ENCODE measurements at places on chromosomes 3 and 15. TPM values are rescaled to one million over a fixed set of nuclear protein-coding genes. Genes with fewer than 3 reads are reported as not detected.

The BSN gene
- polyA plus RNA-seq, result 0.04 TPM

The CRABP1 gene
- polyA plus RNA-seq, result not detected

The GLDN gene
- not detected for polyA plus RNA-seq

The NR2E3 gene
- 0.04 TPM for polyA plus RNA-seq

The PRICKLE2 gene
- 3.0 TPM for polyA plus RNA-seq

The GPR149 gene
- polyA plus RNA-seq, result not detected

- H3K4me3 ChIP-seq, result no peak overlapping the region
- no peak overlapping the region for H3K27ac ChIP-seq
- H3K4me1 ChIP-seq, result peaks cover 12% of the 10 kb centered on the region
Measured at GRCh38 chr3:34015204-34016142, 217.0 kb downstream of the PDCD6IP start.

DNA sequence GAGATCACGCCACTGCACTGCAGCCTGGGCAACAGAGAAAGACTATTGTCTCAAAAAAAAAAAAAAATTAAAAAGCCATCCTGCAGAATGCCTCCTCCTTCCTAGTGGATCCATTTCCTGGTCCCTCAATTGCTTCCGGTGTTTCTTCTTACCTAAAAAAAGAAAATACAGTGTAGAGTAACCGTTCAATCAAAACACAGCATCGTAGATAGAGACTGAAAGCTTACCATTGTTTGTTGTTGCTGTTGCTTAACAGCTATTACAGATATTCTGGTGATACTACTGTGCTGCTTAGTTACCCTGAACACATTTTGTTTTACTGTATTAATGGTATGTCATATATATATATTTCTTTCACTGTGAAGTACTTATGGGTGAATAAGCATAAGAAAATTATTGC is 105.5 kb upstream of the LRRFIP2 start:
- peaks cover 27% of the 10 kb centered on the region for H3K4me1 ChIP-seq
- peak; percentile 54 for DNase-seq
- H3K36me3 ChIP-seq, result peaks cover 6% of the 10 kb centered on the region
- peak overlapping the region; percentile 7 for H3K27ac ChIP-seq
- no peak overlapping the region for H3K4me3 ChIP-seq

DNA sequence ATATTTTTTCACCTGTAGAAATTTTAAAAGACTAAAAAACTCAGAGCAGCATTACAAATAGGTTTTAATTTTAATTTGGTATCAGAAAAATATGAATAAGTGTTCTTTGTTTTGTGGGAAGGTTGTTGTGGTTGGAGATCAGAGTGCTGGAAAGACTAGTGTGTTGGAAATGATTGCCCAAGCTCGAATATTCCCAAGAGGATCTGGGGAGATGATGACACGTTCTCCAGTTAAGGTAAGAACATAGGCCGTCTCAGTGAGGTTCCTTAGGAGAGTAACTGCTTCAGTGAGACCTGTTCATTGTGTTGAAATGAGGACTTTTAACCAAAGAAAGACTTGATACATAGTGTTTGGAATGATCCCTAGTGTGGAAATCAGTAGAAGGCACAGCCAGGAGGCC is 44.8 kb downstream of the OPA1 start:
- no peaks in the 10 kb centered on the region for H3K4me1 ChIP-seq
- no peak for DNase-seq
- H3K4me3 ChIP-seq, result no peak overlapping the region
- no peaks in the 10 kb centered on the region for H3K27me3 ChIP-seq
- peaks cover 12% of the 10 kb centered on the region for H3K36me3 ChIP-seq
- no peak overlapping the region for H3K27ac ChIP-seq

DNA sequence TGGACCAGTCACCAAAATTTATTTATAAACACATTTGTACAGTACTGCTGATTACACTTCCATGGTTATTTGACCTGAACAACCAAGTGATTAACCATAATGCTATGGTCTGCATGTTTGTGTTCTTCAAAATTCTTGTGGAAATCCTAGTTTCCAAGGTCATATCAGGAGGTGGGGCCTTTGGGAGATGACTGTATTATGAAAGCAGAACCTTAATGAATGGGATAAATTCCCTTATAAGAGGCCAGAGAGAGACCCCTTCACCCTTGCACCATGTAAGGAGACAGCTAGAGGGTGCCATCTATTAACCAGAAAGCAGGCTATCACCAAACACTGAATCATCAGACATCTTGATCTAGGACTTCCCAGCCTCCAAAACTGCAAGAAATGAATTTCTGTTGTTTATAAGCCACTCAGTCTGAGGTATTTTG is 1.9 kb downstream of the SCAPER start:
- H3K4me1 ChIP-seq, result peaks cover 12% of the 10 kb centered on the region
- DNase-seq, result peak; percentile 23
- no peak overlapping the region for H3K27ac ChIP-seq

GRCh38 chr3:79380581-79380980 is 387.2 kb downstream of the ROBO1 start:
- no peak overlapping the region for H3K4me3 ChIP-seq
- DNase-seq, result no peak
- no peaks in the 10 kb centered on the region for H3K27me3 ChIP-seq
- no peaks in the 10 kb centered on the region for H3K4me1 ChIP-seq

DNA sequence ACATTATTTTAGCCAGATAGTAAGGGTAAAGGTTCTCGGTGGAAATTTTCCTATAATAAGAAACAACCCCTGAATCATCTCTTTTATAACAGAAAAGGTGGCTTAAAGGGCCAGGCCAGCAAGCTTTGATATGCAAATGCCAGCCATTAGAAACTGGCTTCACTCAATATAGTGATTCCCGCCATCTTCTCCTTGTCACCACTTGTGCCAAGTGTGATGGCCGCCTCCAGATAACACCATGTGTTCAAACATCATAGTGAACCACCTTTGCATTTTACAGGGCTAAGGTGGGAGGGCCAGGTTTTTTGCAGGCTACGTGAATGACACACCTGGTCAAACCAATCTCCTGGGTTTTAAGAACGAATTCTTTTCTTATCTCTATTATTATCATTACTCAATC is 31.3 kb downstream of the NCEH1 start:
- H3K36me3 ChIP-seq, result no peaks in the 10 kb centered on the region
- no peak overlapping the region for H3K4me3 ChIP-seq
- no peak for DNase-seq
- H3K27me3 ChIP-seq, result no peaks in the 10 kb centered on the region
- no peak overlapping the region for H3K27ac ChIP-seq

DNA sequence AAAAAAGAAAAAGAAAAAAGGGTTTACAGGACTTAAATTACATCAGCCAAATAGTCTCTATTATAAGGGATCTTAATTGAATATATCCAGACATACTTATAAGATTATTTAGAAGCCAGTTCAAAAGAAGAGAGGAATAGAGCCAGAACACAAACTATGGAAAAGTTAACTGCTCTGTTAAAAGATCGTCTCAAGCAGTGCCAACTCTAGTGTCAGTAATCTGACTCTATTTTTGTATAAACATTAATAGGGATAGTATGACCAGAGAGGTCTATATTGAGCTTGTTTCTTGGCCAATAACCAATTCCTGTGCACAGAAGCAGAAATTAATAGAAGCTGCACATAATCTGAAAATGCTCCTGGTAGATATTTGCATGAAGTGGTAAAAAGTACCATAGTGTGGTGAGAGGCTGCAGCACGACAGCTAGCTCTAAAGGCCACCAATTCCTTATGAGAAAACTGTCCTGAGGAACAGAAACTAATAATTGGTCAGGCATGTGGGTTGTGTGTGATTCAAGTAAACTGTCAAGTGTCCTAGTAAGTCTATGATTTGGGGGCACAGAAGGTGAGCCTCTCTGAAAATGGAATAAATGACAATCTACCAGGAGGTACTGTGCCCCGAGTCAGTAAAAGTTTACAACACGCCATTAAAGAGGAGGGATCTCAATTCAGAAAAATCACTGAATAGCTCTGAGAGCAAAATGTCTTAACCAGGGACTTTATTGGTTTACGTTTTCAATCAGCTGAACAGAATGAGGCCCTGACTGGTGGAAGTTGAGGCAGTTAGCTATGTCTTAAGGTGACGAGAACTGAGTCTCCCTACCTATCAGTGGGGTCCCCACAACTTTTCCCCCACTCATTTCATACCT is 51.5 kb upstream of the NANOGP8 start:
- no peaks in the 10 kb centered on the region for H3K27me3 ChIP-seq
- H3K4me1 ChIP-seq, result no peaks in the 10 kb centered on the region
- no peak for DNase-seq
- no peak overlapping the region for H3K4me3 ChIP-seq

DNA sequence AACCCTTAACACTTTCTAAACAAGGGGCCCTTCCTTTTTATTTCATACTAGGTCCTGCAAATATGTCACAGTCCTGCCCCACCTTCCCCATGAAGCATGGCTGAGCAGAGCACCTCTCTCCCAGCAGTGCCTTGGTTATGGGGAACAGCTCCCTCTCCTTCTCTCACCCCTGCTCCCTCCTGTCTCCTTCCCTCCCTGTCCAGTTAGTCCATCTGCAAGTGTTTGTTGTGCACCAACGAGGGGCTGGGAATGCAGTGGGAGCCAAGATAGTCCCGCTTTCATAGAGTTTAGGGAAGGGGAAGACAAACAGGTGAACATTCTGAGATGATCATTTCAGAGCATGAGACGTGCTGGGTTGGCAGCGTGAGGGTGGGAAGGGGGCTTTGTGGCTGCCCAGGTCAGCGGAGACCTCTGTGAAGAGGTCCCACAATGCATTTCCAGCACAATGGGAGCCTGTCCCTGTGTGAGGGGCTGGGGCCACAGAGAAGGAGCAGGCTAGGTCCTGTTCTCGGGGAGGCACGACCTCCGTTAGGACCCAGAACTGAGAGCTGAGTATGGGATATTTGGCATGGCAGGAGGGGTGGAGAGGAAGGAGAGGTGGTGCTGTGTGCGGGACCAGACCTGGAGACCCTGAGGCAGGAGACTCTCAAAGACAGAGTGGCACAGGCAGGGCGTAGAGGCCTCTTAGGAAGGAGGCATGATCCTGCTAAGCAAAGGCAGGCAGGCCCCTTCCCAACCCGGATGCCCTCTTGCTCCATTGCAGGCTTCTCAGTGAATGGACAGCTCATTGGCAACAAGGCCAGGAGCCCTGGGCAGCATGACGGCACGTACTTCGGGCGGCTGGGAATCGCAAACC is 5.5 kb upstream of the ITIH3 start:
- no peaks in the 10 kb centered on the region for H3K4me1 ChIP-seq
- DNase-seq, result no peak
- H3K36me3 ChIP-seq, result no peaks in the 10 kb centered on the region
- no peak overlapping the region for H3K27ac ChIP-seq

- H3K27ac ChIP-seq, result no peak overlapping the region
- no peaks in the 10 kb centered on the region for H3K36me3 ChIP-seq
- H3K4me3 ChIP-seq, result no peak overlapping the region
- peaks cover 9% of the 10 kb centered on the region for H3K4me1 ChIP-seq
Measured at GRCh38 chr3:11140030-11140712, 14.1 kb upstream of the HRH1 start.

DNA sequence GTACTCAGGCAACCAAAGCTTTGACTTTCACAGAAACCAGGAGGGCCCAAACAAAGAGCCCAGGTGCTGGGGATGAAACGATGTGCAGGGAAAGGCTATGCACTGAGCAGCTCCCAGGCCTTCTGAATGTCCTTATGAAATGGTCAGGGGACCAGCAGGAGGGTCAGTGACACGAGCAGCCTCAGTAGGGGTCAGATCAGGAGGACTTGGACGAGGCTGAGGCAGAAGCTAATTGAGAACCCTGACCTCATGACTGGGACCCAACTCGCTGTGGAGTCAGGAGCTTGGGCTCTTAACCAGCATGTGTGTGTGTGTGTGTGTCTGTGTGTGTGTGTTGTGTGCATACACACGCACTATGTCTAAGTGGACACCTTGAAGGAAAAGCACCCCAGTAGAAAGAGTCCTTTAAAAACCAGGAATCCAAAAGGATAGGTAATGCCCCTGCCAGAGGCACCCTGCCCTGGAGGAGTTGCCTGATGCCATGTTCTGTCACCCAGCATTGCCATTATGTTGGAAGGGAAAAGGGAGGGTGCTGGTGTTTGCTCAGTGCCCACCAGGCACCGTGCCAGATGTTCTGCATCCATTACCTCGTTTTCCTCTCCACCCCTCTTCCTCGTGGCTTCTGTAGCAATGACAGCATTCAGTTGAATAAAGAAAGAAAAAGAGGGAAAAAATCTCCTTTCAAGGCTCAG is 50.9 kb downstream of the CORO2B start:
- peaks cover 4% of the 10 kb centered on the region for H3K27me3 ChIP-seq
- H3K4me1 ChIP-seq, result no peaks in the 10 kb centered on the region
- H3K27ac ChIP-seq, result no peak overlapping the region
- no peak overlapping the region for H3K4me3 ChIP-seq
- no peak for DNase-seq

DNA sequence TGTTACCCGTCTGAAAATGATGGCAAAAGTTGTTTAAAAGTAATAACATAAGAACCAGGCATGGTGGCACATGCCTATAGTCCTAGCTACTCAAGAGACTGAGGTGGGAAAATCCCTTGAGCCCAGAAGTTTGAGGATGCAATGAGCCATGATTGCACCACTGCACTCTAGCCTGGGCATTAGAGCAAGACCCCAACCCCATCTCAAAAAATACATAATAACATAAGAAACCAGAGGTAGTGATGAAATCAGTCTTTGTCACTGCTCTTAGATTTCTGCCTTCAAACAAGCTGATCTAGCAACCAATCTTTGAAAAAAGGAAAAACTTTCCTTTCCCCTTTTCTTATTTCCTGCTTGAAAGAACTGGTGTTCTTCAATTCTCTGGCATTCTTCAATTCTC is 71.3 kb downstream of the TMCC1 start:
- no peaks in the 10 kb centered on the region for H3K36me3 ChIP-seq
- H3K27ac ChIP-seq, result no peak overlapping the region
- peaks cover 6% of the 10 kb centered on the region for H3K4me1 ChIP-seq
- H3K4me3 ChIP-seq, result no peak overlapping the region

DNA sequence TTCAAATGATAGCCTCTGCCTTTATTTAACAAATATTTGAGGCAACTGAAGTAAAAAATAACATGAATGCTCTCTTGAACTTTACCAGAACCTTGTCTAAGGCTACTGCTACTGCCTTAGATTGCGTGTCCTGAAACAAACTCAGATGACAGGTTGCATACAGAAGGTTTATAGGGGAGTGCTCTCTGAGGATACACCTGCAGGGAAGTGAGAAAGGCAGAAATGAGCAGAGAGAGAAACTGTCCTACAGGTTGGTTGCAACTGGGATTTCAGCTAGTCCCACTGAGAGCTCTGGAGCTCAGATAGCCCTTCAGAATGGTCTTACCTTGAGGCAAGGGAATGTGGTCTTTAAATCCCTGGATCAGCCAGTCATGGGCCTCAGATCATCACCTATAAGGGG is 165.5 kb downstream of the IL5RA start:
- no peak for DNase-seq
- H3K27ac ChIP-seq, result no peak overlapping the region
- H3K4me3 ChIP-seq, result no peak overlapping the region
- H3K27me3 ChIP-seq, result no peaks in the 10 kb centered on the region
- no peaks in the 10 kb centered on the region for H3K4me1 ChIP-seq
- no peaks in the 10 kb centered on the region for H3K36me3 ChIP-seq

- H3K36me3 ChIP-seq, result no peaks in the 10 kb centered on the region
- no peak overlapping the region for H3K27ac ChIP-seq
- no peak for DNase-seq
- H3K4me1 ChIP-seq, result no peaks in the 10 kb centered on the region
- no peaks in the 10 kb centered on the region for H3K27me3 ChIP-seq
Measured at GRCh38 chr3:53921296-53921695, 29.6 kb upstream of the SELENOK start.

All from endothelial cell of umbilical vein (primary cell).